ENCODE measurements at places on chromosomes 2 and 18. TPM values are rescaled to one million over a fixed set of nuclear protein-coding genes. Genes with fewer than 3 reads are reported as not detected.

The MORN2 gene
- total RNA-seq = 18.4 TPM

The NR4A2 gene
- 7.8 TPM for total RNA-seq

The SLC19A3 gene
- 0.54 TPM for total RNA-seq

The AQP12B gene
- not detected for total RNA-seq

The KCNG2 gene
- not detected for total RNA-seq

The AMMECR1L gene
- 25.3 TPM for total RNA-seq

The ZNF397 gene
- 27.6 TPM for total RNA-seq

The TSGA10 gene
- 7.9 TPM for total RNA-seq

The STON1 gene
- 15.0 TPM for total RNA-seq

The FOSL2 gene
- total RNA-seq = 2.9 TPM

The COL6A3 gene
- total RNA-seq = 4.5 TPM

- no peak for DNase-seq
- H3K36me3 ChIP-seq = no peaks in the 10 kb centered on the region
- H3K27ac ChIP-seq = peak overlapping the region; percentile 85
- peaks cover 28% of the 10 kb centered on the region for H3K4me1 ChIP-seq
Measured at GRCh38 chr2:201781557-201782051, 871 bp upstream of the ALS2 start.

GRCh38 chr2:200695191-200695590 lies 109.4 kb downstream of the AOX1 start:
- H3K27ac ChIP-seq = no peak overlapping the region
- no peaks in the 10 kb centered on the region for H3K36me3 ChIP-seq
- no peaks in the 10 kb centered on the region for H3K4me1 ChIP-seq
- no peak overlapping the region for H3K4me3 ChIP-seq

GRCh38 chr2:147488472-147488871 lies 356.4 kb upstream of the ACVR2A start:
- DNase-seq = no peak
- no peaks in the 10 kb centered on the region for H3K36me3 ChIP-seq
- no peak overlapping the region for H3K4me3 ChIP-seq
- H3K27me3 ChIP-seq = peaks cover 4% of the 10 kb centered on the region

- H3K4me3 ChIP-seq = no peak overlapping the region
- peaks cover 3% of the 10 kb centered on the region for H3K36me3 ChIP-seq
- no peak overlapping the region for H3K27ac ChIP-seq
- H3K27me3 ChIP-seq = peaks cover 2% of the 10 kb centered on the region
Measured at GRCh38 chr18:63677500-63678225, 16.0 kb upstream of the SERPINB3 start.

DNA sequence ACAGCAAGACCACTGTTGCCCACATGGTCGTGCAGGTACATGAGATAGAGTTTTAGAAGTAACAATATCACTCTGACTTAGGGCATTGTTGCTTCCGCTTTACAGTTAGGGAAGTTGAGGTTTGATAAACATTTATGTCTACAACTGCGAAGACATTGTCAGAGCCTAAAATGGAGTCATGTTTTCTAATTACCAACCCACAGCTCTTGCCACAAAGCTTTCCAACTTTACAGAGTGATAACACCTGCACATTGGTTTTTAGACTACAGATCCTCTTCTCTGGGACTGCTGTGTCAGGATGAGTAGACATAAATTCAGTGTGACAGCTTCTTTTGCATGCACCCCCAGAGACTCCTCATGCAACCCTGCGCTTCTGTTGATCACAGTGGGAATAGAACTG lies 119.0 kb downstream of the FEZ2 start:
- DNase-seq = no peak
- peaks cover 42% of the 10 kb centered on the region for H3K36me3 ChIP-seq
- no peaks in the 10 kb centered on the region for H3K4me1 ChIP-seq
- H3K27ac ChIP-seq = no peak overlapping the region

DNA sequence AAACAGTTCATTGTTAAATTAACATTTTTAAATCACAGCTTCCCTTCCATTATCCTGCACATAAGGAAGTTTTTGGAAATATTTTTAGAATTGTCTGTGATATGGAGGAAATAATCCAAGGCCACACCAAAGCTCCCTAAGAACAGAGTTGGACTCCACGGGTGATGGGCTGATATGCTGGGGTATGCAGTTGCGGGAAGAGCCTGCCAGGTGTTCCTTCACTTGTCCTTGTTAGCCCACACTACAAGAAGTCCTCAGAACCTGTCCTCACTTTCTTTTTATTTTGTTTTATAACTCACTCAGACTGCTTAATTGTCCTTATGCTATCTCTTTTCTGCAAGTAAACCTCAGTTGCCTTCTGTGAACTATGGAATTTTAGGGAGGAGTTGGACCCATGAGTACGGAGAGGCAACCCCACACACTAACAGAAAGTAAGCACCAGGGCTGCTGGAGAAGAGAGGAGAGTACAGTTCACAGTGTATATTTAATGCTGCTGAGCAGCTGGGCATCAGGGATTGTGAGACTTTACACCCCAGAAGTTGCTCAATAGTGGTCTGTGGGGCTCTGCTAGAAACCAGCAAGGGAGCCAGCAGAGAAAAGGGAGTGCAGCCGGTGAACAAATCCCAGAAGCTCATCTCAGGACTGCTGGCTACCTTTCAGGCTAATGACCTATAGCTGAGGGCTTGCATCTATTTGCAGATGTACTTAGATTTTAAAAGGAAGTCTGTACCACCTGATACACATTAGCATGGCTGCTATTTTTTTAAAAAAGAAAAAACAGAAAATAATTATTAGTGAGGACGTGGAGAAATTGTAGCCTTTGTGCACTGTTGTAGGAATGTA lies 280.1 kb upstream of the STON1 start:
- H3K27me3 ChIP-seq = no peaks in the 10 kb centered on the region
- H3K36me3 ChIP-seq = no peaks in the 10 kb centered on the region
- no peak overlapping the region for H3K4me3 ChIP-seq
- no peak for DNase-seq

DNA sequence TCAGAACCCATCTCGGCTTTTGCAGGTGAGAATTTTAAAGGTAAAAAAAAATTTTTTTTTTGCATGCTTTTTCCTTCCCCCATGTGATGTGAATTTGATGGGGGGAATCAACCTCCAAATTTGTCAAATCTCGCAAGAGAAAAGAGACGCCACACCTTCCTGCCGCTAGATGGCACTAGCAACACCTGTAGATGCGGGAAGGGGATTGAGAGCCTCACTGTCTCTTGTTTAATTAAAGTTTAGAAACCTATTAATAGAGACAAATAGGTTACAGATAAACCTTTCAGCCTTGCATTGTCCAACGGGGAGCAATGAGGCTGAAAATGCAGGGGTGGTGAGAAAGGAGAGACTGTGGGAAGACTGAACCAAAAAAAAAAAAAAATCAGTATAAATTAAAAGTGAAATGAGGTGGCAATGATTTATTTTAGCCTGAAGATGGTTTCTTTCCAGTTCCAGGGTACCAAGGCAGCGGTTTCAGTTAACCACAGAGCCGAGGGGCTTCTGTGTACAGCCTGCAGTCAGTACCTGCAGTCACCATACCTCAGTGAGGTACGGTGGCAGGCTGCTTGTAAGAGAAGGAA lies 84.6 kb downstream of the NRP2 start:
- peak; percentile 53 for DNase-seq
- H3K4me1 ChIP-seq = peaks cover 59% of the 10 kb centered on the region
- H3K27me3 ChIP-seq = no peaks in the 10 kb centered on the region
- H3K4me3 ChIP-seq = no peak overlapping the region
- no peak overlapping the region for H3K27ac ChIP-seq

GRCh38 chr2:45674035-45674816 lies 22.8 kb downstream of the PRKCE start:
- H3K27me3 ChIP-seq = no peaks in the 10 kb centered on the region
- H3K4me3 ChIP-seq = no peak overlapping the region
- H3K36me3 ChIP-seq = no peaks in the 10 kb centered on the region
- DNase-seq = no peak
- no peak overlapping the region for H3K27ac ChIP-seq

DNA sequence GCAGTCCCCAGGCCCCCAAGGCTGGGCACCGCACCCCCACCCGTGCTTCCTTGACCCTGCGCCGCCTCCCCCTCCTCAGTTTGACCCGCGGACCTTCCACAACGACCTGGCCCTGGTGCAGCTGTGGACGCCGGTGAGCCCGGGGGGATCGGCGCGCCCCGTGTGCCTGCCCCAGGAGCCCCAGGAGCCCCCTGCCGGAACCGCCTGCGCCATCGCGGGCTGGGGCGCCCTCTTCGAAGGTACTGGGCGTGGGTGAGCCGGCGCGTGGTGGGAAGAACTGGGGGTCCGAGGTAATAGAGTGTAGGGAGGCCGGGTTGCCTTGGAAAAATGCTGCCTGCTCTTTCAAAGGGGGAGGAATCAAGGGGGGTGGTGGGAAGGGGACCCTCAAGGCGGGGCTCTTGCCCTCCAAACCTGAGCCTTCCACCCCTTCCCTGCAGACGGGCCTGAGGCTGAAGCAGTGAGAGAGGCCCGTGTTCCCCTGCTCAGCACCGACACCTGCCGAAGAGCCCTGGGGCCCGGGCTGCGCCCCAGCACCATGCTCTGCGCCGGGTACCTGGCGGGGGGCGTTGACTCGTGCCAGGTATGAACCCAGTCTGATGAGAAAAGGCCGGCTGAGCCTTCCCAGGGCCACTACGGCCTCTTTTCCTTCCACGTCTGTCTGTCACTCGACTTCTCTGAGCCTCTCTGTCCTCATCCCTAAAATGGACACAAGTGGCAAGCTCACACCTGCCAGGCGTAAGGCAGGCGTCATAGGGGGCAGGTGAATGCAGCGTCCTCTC lies 2.6 kb downstream of the PRSS56 start:
- no peak overlapping the region for H3K4me3 ChIP-seq
- H3K27ac ChIP-seq = no peak overlapping the region
- H3K36me3 ChIP-seq = no peaks in the 10 kb centered on the region
- peaks cover 43% of the 10 kb centered on the region for H3K27me3 ChIP-seq
- H3K4me1 ChIP-seq = peaks cover 30% of the 10 kb centered on the region
- DNase-seq = no peak

DNA sequence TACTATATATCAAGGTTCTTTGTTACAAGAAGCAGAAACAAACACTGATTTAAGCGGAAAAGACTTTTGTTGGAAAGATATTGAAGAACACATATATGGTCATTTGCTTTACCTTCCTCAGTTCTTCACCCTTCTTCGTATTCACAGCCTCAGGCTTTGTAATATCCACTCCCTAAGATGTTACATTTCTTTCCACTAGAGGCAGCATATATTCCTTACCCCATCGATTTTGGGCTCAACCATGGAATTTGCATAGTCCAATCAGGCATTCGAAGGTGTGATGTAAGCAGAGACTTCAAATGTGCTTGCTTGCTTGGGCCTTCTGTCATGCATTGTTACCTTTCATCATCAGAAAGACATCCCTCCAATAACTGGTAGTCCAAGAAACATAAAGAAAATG lies 287.4 kb downstream of the PID1 start:
- no peaks in the 10 kb centered on the region for H3K4me1 ChIP-seq
- H3K27ac ChIP-seq = no peak overlapping the region
- H3K4me3 ChIP-seq = no peak overlapping the region

GRCh38 chr18:24267878-24268277 lies 129.0 kb downstream of the CABYR start:
- H3K4me1 ChIP-seq = peaks cover 29% of the 10 kb centered on the region
- H3K4me3 ChIP-seq = no peak overlapping the region
- H3K27ac ChIP-seq = no peak overlapping the region
- peaks cover 19% of the 10 kb centered on the region for H3K36me3 ChIP-seq

- no peak overlapping the region for H3K27ac ChIP-seq
- H3K36me3 ChIP-seq = no peaks in the 10 kb centered on the region
- H3K4me1 ChIP-seq = peaks cover 11% of the 10 kb centered on the region
- H3K4me3 ChIP-seq = no peak overlapping the region
Measured at GRCh38 chr2:38494394-38494793, 108.3 kb downstream of the HNRNPLL start.

DNA sequence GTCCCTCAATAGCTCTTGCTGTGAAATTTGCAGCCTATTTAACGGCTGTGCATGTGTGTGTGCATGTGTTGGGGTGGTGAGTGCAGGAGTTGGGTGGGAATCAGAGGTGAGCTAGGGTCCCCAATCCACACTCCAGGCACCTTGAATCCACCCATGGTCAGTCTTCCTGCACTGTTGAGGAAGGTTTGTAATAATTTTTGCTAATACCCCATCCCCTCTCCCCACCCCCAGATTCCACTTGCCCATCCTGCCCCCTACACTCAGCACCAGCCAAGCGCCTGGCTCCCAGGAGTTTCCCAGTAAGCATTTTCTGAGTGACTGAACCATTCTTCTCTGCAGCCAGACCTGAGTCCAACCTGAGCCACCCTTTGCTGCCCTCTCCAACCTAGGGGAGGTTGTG lies 208.4 kb upstream of the RAB12 start:
- H3K4me3 ChIP-seq = no peak overlapping the region
- no peak overlapping the region for H3K27ac ChIP-seq
- no peak for DNase-seq

DNA sequence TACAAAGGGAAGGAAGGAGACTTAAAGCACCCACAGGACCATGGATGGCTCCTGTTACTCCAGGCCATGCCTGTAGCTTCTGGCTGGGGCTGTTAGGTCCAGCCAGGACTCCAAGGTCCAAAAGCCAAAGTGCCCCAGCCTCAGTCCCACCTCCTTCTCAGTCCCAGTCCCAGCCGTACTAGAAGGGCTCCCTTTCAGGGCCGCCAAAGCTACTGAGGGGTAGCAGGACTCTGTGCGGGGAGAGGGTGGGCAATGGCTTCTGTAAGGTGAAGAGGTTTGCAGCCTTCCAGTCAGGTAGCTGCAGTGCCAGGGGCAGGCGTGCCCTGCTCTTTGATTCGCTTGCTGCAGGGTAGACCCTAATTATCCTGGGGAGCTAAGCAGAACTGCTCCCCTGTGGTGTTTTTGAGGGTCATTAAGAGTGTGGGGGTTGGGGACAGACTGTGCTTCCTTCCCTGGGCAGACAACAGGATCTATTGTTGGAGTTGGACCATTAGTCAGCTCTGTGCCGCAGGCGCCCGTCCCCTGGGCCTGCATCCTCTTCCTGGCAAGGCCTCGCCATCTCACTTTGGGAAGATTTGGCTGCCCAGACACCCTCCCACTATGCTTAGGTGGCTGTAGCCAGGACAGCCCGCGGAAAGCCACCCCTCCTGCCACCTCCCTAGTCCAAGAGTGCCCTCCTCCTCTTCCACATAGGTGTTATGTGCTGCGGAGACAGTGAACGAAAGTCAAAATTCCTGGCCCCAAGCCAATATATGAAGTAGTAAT lies 118.8 kb downstream of the ZBTB7C start:
- H3K36me3 ChIP-seq = no peaks in the 10 kb centered on the region
- no peak overlapping the region for H3K4me3 ChIP-seq
- H3K27ac ChIP-seq = peak overlapping the region; percentile 93
- no peak for DNase-seq
- H3K27me3 ChIP-seq = no peaks in the 10 kb centered on the region

DNA sequence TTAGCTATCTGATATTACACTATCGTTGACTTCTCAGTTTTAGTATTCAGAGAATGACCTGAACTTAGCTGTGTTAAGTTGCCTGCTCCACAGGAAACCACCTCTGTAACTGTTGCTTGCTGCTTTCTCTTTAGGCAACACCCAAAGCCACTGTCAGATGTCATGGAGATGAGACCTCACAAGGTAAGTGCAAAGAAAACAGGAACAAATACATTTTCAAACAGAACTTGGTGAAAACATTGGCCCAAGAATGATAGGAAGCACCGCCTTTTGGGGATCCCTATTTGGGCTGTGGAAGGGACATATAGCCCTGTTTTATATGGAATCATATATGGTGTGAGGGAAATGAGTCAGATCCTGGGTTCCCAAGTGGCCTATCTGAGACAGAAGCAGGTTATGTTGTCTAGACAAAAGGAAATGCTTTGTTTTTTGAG lies 143.4 kb downstream of the UBE2E3 start:
- peak overlapping the region; percentile 23 for H3K27ac ChIP-seq
- no peak for DNase-seq
- no peak overlapping the region for H3K4me3 ChIP-seq

Measured in neural crest cell (in vitro differentiated cells).